Stimulated activated CD4-positive, alpha-beta T cell treated with anti-CD3 and anti-CD28 coated beads, Interleukin-15, amount 100 ng/mL, for 48 hours (primary cell): ENCODE measurements at places on chromosomes 3 and 15.

DNA sequence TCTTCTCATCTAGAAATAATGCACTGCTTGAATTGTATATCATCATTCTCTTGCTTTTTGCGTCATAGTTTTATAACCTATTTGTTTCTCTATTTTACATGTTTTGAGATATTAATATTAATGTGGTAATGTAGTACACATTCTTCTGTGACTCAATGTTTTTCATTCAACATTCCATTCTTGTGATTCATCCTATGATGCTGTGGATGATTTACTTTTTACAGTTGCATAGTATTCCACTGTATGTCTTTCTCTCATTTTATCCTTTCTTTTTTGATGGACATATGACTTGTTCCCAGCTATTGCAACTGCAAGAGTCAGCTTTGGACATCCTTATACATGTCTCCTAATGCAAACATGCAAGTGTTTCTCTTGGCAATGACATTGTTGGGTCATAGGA lies 20.6 kb upstream of the VEPH1 start:
- no peak for DNase-seq

DNA sequence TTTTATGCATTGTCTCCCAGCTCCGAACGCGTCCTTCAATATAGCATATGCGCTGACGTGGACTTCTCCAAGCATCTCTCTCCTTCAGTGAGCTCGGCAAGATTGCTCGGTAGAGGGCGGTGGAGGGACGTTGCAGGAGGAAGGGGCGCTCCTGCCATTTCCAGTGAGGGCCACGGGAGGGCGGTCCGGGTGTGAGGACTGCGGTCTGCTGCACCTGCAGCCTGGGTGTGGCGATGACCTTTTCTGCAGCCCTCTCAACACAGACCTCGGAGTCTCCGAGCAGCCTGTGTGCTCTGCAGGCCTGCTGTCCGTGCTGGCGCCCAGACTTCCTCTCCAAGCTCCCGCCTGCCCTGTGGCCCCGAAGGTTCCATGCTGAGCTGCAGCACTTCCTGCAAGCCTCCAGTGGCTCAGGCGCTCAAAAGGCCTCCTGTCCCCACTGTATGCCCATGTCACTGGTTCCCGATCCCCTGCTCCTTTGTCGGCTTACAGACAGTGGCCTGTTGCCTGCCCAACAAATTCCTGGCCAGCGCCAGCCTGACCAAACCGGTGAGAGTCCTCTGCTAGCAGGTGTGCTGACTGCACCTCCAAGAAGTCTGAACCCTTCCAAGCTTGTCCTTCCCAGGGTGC lies 8.9 kb upstream of the RTP3 start:
- peak; percentile 87 for DNase-seq

GRCh38 chr3:192843723-192844485 lies 73.8 kb downstream of the MB21D2 start:
- DNase-seq, result no peak

GRCh38 chr3:67947808-67948508 lies 293.5 kb upstream of the SUCLG2 start:
- DNase-seq, result peak; percentile 23
